ENCODE measurements at places on chromosomes 12 and 14.
A peak's percentile ranks its signal among the peaks of the same experiment; 100 is the strongest.

GRCh38 chr12:111488271-111488670, 82.5 kb downstream of the SH2B3 start:
- no peak for DNase-seq

DNA sequence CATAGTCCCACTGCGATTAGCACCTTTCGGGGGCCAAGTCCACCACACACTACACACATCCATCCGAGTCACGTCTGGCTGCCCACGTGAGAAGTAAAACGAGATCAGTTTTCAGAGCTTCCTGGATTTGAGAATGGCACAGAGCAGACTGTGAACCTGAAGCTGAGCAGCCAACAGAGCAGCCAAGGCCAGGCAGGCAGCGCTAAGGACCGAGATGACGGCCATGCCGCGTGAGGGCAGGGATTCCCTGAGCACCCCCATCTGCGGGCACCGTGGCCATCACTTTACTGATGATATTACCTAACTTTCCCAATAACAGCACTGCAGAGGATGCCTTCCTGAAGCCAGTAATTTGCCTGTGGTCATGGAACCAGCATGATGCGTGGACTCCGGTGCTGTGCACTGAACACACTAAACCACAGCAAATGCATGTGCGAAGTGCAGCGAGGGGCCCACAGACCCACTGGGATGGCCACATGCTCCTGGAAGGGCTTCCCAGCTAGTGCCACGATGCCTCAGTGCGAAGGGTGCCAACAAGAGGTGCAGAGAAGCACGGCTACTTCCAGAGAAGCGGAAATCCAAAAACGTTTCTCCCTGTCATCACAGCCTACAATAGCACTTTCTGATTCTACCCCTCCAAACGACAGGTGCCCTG, 56.0 kb downstream of the RNF34 start:
- no peak for DNase-seq

GRCh38 chr12:51392556-51393237, 1.5 kb upstream of the GALNT6 start:
- no peak for DNase-seq

DNA sequence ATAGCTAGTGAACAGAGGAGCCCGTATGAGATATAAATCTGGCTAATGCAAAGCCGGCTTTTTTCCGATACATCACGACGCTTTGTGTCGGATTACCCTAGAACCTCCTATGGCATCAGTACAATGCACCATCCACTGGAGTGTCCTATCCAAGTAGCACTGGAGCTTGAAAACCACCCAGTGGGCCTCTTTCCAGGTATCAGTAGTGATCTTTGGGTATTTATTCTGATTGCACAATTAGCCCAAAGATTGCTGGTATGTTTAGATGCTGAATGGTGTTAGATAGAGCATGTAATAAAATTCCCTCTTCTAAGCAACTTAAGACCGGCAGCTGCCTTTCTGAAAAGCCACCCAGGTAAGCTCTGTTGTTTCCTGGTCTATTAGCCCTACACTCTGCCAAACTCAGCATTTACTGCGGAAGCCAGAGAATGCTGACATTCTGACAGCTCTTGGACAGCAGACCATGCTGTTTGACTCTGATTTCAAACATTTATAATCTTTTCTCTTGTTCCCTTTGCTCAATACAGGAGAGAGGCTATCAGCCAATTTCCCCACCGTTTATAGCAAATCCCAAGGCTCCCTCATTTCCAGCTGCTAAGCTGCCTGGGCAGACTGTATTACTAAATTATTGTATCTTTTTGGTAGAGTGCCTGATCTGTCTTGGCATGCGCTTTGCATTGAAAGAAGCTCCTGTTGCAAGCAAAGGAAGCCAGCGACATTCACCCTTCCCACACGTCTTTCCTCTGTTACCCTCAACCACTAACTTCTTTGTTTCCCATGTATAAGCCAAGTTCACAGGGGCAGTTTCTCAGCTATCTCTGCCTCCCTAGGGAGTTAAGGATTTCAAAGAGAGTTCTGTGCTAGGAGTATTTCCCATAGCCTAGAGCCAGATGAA, 388.3 kb upstream of the GARIN6 start:
- DNase-seq = no peak

DNA sequence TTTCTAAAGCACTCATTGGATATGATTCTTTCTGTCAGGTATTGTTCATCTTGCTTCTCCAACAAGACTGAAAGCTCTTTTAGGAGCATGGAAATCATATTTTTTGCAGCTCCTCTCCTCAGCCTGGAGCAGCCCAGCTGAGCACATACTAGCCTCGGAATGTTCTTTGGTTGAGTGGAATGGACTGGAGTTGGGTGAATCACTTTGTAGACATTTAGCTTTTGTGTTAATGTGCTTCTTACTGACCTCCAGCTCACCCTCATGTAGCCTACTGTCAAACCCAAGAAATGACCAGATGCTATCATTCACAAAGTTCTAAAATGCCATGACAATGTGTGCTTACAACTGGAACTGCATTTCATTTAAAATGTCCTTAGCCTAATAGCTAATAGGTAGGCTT, 161.1 kb downstream of the NUAK1 start:
- DNase-seq = no peak

DNA sequence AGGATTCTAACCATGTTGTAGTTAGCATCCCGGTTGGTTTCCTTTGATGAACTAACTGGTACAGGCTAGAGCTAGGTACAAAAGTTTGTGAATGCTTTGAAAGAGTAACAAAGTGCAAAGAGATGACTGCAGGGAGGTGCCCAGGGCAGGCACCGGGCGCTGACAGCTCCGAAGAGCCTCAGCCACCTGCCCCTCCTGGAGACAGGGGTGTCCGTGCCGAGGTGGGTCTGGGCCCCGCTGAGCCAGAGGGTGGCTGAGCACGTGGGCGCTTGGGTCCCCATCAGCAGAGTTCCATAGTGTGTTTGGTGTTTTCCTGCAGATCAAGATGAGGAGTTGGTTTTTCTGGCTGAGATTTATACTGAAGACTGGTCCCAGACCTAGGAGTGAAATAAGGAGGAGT, 19.9 kb downstream of the PRKAB1 start:
- no peak for DNase-seq

DNA sequence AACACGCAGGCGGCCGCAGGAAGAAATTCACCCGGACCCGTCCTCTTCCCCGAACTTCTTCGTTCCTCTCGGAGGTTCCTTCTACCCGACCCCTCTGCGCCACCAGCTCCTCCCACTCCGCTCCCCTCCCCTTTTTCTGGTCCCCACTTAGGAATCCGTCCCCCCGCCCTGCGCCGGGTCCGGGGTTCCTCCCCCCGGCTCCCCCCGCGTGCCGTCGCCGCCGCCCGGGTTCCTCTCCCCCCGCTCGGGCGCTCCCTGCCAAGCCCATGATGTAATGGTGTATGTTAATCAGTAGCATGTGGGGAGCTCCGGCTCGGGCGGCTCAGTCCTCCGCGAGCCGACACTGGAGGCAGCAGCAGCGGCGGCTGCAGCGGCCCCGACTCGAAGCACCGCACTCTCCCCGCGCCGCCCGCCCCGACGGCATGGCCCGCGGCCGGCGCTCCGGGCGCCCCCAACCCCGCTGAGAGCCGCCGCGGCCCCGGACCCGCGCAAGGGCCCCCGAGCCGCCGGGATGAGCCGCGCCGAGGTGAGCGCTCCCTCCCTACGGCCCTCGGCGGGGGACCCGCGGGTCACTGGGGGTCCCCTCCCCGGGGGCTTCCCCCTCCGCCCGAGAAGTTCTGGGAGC, 1.0 kb upstream of the SAMD4A start:
- DNase-seq = peak; percentile 74

DNA sequence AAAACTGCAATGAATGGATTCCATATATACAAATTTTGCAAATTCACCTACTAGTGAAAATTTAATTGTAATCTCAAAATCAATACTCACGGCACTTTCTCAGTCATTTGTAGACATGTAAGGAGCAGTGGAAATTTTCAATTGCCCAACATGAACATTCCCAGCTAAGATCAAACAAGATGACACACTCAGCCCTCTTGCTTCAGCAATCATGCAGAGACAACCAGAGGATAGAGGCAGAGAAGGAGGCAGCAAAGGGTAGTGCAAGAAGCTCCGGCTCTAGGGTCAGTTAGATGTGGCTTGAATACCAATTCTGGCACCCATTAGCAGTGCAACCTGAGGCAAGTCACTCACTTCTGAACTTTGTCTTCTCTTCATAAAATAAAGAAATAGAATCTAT, 91.5 kb upstream of the SLC35F4 start:
- no peak for DNase-seq

DNA sequence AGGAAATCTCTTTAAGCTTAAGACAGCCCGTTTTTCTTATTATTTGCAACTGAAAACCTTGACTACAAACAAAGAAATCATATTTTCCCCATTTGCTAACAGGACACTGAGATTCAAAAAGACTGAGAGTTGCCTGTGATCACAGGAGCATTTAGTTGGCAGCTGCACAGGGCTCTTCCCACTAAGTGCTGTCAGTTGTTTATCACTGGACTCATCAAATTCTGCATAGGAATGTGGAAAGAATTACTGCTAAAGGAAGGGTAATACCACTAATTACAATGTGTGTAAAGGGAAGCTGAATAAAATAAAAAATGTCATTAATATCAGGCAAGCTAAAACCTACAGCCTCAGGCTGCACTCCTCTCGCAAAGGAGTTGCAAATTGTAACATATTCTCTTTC, 226.4 kb downstream of the NELL2 start:
- DNase-seq = no peak

DNA sequence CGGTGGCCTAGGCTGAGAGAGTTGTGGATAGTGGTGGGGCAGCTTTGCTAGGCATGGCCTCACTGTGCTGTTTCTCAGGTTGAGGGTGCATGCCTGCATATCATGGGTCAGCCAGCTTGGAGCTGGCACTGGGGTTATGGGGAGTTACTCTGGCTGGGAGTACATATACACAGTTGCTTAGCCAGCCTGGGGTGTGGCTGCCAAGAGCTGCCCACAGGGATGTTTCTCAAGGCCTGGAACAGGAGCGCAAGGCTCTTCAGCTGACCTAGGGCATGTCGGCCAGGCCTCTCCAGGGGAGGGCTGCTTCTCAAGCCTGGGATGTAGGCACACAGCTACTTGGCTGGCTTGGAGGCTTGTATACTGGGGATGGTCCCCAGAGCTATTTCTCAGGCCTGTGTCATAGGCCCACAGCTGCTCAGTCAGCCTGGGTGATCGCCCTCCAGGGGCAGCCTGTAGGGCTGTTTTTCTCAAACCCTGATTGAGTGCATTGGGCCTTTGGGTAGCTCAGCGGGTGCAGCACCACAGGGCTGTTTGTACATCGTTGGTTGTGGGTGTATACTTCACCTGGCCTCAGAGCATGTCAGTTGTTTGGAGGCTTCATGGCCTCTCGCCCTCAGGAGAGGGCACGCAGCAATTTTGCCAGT, 114.9 kb downstream of the METTL25 start:
- DNase-seq = no peak

Data from omental fat pad (tissue), 4 donors.